ENCODE measurements at places on chromosomes 6 and 20. TPM values are rescaled to one million over a fixed set of nuclear protein-coding genes. Genes with fewer than 3 reads are reported as not detected.

- no peaks in the 10 kb centered on the region for H3K27me3 ChIP-seq
- peak overlapping the region; percentile 95 for H3K27ac ChIP-seq
- no peak for DNase-seq
- H3K36me3 ChIP-seq: no peaks in the 10 kb centered on the region
Observed at GRCh38 chr6:151058021-151058733, 181.6 kb upstream of the AKAP12 start.

DNA sequence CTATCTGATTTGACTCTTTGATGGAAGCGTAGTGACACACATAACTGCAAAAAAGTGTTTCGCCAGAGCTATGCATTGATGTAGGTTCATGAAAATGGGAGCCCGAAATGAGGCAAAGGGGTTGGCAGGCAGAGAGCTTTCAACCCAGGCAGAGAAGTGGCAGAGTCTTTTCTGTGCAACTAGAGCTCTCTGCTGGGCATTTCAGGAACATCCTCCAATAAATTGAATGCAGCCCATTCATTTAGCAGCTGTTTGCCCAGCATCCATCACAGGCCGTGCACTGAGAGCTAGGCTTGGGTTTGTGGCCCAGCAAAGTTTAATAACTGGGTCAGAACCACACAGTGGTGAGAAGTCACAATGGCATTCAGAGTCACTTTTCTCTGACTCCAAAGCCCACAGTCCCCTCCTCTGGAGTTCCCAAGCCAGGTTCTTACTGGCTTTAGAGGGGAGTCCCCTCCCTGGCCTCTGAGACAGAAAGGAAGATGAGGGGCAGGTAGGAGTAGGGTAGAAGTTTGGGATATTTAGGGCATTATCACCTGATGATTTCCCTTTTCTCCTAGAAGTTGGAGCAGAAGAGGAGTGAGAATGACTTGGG, 31.8 kb upstream of the ELMO2 start:
- H3K4me1 ChIP-seq: no peaks in the 10 kb centered on the region
- no peaks in the 10 kb centered on the region for H3K27me3 ChIP-seq
- peak; percentile 15 for DNase-seq
- no peak overlapping the region for H3K4me3 ChIP-seq

The DST gene
- 206 TPM for total RNA-seq

- no peak for DNase-seq
- H3K27me3 ChIP-seq: no peaks in the 10 kb centered on the region
- no peaks in the 10 kb centered on the region for H3K4me1 ChIP-seq
- H3K36me3 ChIP-seq: peaks cover 30% of the 10 kb centered on the region
- no peak overlapping the region for H3K4me3 ChIP-seq
Observed at GRCh38 chr20:25290646-25291431, 43.0 kb downstream of the PYGB start.

DNA sequence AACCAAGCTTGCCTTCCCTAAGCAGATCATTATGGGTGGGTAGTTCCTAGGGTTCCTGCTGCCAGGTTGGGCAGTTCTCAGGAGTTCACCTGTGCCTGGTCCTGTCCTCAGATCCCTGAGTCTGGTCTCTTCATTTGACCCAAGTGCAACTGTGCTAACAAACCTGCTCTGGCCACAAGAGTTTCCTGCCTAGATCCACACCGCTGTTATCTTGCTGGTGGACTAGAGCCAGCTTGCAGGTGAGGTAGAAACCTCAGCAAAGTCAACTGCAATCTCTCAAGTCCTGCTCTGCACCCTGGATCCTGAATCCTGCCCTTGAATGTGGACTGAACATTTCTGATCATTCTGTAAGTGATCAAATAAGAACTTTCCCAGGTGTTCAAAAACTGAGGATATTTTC, 191.8 kb upstream of the LRFN2 start:
- peak overlapping the region; percentile 0 for H3K27ac ChIP-seq
- peaks cover 21% of the 10 kb centered on the region for H3K4me1 ChIP-seq
- no peak for DNase-seq
- no peaks in the 10 kb centered on the region for H3K36me3 ChIP-seq
- no peaks in the 10 kb centered on the region for H3K27me3 ChIP-seq

GRCh38 chr6:116158641-116159040, 32.7 kb upstream of the COL10A1 start:
- no peaks in the 10 kb centered on the region for H3K27me3 ChIP-seq
- DNase-seq: no peak
- H3K4me3 ChIP-seq: no peak overlapping the region
- H3K27ac ChIP-seq: no peak overlapping the region

GRCh38 chr6:157097255-157097955, 225.9 kb downstream of the TMEM242 start:
- DNase-seq: no peak
- H3K4me3 ChIP-seq: no peak overlapping the region
- no peak overlapping the region for H3K27ac ChIP-seq
- no peaks in the 10 kb centered on the region for H3K27me3 ChIP-seq
- H3K4me1 ChIP-seq: peaks cover 23% of the 10 kb centered on the region

DNA sequence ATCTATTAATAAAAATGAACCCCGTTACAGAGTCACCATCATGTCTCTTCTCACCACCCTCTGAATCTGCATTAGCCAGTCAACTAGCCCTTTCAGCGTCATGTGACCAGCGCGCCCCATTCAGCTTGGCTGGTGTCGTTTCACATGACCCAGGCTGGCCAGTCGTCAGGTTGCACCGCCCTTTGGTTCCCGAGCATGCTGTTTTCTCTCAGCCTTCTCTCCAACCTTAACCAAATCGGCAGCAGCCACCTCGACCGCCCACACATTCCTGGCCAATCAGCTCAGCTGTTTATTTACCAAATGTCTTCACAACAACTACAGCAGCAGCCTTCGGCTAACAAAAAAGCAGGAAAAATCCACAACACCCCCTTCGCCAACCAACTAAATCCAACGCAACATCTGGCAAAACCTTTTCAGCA, 5.6 kb downstream of the SRSF3 start:
- H3K4me1 ChIP-seq: peaks cover 27% of the 10 kb centered on the region
- no peak for DNase-seq
- H3K27me3 ChIP-seq: no peaks in the 10 kb centered on the region
- H3K4me3 ChIP-seq: no peak overlapping the region
- no peak overlapping the region for H3K27ac ChIP-seq
- peaks cover 66% of the 10 kb centered on the region for H3K36me3 ChIP-seq

DNA sequence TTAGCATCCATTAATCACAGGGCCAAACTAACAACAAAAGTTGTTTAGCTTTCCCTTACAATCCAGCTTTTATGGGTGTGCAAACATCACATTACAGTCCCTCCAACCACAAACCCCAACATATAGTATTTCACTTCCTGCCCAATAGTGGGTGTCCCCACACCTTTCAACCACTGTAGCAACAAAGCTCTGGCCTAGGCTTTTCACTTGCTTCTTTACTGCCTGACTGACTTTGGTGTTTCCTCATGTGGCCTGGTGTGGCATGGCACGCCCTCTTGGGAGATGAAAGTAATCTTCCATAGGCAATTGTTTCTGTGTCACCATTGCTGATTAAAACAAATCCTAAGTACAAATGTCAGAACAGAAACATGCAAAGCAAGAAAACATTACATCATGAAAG, 46.3 kb downstream of the MCM8 start:
- no peak overlapping the region for H3K27ac ChIP-seq
- H3K4me3 ChIP-seq: no peak overlapping the region

GRCh38 chr6:167819576-167819975, 7.1 kb upstream of the AFDN start:
- H3K27me3 ChIP-seq: peaks cover 2% of the 10 kb centered on the region
- DNase-seq: no peak
- H3K27ac ChIP-seq: no peak overlapping the region
- no peak overlapping the region for H3K4me3 ChIP-seq

The CCND3 gene
- 87.5 TPM for total RNA-seq

DNA sequence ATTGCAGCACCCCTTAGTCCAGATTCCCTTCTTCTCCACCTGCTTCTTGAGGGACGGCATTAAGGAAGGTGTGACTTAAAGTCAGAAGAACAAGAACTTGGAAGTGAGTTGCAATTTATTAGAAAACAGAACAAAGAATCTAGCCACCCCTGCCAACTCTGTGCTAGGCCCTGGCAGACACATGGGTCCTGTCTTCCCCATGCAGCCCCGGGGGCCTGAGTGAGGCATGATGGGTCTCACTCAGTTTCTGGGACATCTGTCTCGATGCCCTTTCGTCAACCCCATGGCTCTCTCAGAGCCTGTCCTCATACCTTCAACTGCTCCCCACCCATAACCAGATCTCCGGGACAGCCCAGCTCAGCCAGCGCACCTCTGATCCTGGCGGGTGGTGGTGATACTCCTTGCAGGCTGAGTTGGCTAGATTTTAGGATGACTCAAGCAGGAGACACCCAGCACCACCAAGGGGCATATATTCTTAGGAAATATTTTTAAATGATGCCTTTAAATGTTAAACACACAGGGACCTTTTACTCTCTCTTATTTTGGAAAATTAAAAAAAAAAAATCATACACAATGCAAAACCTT, 143.2 kb upstream of the RNF24 start:
- H3K27ac ChIP-seq: no peak overlapping the region
- no peaks in the 10 kb centered on the region for H3K27me3 ChIP-seq
- no peak for DNase-seq
- H3K4me1 ChIP-seq: peaks cover 5% of the 10 kb centered on the region
- no peak overlapping the region for H3K4me3 ChIP-seq

GRCh38 chr20:49619113-49620048, 51.4 kb upstream of the PTGIS start:
- H3K4me1 ChIP-seq: no peaks in the 10 kb centered on the region
- DNase-seq: no peak

DNA sequence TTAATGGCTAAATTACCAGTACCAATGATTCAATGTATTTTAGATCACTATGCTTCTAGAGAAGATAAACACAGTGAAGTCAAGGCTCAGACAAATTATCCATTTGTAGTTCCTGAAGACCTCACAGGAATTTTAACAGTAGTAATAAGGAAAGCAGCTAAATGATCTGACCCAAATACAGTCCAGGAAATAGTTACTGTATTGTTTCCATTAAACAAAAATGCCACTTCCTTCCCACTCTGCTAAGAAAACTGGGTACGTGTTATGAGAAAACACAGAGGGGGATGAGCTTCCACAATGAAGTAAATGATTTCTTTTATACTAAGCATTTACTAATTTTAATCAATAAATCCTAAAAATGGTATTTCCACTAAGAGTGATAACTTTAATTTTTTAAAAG, 127.9 kb downstream of the CDK19 start:
- H3K4me3 ChIP-seq: no peak overlapping the region
- peak; percentile 53 for DNase-seq
- H3K4me1 ChIP-seq: peaks cover 9% of the 10 kb centered on the region
- H3K27me3 ChIP-seq: no peaks in the 10 kb centered on the region
- no peak overlapping the region for H3K27ac ChIP-seq

DNA sequence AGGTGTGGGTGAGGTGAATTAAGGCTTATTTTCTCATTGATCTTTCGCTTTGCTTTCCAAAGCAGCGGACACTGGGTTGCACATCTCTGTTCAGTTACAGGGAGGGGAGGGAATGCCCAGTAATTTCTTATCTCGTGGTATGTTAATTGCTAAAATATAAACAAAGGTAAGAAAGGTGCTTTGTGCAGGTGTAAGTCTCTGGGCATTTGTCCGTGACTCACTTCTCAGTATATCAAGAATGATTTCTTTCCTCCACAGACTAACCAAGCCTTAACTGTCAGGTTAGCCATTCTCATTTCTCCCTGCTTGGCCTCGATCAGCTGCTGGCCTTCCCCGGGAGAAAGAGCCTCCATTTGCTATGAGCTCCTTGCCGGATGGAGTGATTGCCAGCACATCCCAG, 862.1 kb downstream of the KIF16B start:
- no peak overlapping the region for H3K4me3 ChIP-seq
- H3K4me1 ChIP-seq: peaks cover 3% of the 10 kb centered on the region
- no peaks in the 10 kb centered on the region for H3K36me3 ChIP-seq
- no peak overlapping the region for H3K27ac ChIP-seq
- no peak for DNase-seq
- no peaks in the 10 kb centered on the region for H3K27me3 ChIP-seq

The FAM135A gene
- total RNA-seq: 11.5 TPM

GRCh38 chr6:135481783-135482369, 15.7 kb downstream of the AHI1 start:
- peak; percentile 12 for DNase-seq
- H3K4me3 ChIP-seq: no peak overlapping the region
- peaks cover 11% of the 10 kb centered on the region for H3K36me3 ChIP-seq
- no peak overlapping the region for H3K27ac ChIP-seq
- no peaks in the 10 kb centered on the region for H3K4me1 ChIP-seq

All from endothelial cell of umbilical vein (primary cell).